Stimulated activated naive CD4-positive, alpha-beta T cell (primary cell): ENCODE measurements at places on chromosomes 12 and 14.

- DNase-seq: no peak
Observed at GRCh38 chr12:121138284-121138683, 5.6 kb downstream of the P2RX7 start.

DNA sequence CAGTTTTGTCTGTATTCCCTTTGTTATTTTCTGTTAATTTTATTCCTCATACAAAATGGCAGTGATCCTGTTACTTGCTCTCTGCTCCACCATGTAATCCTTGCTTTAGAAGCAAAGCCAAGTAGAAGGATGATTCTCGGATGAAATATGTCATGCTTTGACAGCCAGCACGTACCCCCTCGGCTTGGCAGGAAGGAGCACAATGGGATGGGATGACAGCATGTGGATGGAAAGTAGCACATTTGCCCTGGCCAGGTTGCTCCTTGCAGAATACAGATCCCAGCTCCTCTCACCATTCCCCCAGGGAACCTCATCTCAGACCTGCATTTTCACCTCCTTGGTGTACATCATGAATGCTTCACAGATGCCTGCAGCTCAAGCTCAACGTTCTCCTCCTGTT lies 35.1 kb upstream of the ATF1 start:
- no peak for DNase-seq

DNA sequence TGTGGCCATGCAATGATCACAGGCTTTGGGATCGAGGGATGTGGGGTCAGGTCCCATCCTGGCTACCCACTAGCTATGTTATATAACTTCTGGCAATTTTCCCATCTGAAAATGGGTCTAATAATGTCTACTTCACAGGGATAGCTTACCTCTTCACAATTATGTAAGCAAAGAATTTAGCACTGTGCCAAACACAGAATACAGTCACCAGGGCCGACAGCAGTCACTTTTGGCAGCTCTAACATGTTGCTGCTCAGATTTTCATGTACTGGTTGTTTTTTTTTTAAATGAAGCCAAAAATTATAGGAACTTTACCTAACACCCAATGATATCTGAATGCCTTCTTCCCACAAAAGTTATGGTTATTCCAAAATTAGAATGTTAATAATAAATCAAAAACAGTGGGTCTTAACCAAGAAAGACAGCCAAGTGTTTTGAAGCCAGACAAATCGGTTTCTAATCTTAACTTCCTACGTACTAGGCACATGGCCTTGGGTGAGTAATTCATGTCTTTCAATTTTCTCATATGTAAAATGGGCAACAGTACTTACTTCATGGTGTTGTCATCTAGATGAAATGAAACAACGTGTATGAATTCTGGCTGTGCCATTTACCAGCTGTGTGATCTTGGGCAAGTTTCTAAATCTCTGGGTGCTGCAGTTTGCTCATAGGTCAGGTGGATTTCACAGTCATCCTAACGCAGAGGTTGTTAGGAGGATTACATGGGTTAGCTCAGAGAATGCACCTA lies 13.0 kb upstream of the PCED1B start:
- no peak for DNase-seq

GRCh38 chr12:22755629-22756028 lies 130.7 kb downstream of the ETNK1 start:
- DNase-seq: no peak

DNA sequence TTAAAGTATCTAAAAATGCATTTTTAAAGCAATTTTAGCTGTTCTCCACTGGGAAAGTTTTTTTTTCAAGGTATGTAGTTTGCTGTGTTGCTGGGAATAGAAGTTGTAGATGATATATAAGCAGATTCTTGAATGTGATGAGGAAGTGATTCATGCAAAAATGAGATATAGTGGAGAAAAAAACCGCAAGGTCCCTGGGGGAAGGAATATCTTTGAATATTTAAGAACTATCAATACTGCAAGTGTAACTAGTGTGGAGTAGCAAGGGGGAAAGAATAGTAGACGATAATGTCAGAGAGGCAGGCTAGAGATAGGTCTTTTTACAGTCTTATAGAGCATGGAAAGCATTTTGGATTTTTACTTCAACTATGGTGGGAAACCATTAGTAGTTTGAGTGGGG lies 42.5 kb downstream of the PTCSC3 start:
- no peak for DNase-seq

DNA sequence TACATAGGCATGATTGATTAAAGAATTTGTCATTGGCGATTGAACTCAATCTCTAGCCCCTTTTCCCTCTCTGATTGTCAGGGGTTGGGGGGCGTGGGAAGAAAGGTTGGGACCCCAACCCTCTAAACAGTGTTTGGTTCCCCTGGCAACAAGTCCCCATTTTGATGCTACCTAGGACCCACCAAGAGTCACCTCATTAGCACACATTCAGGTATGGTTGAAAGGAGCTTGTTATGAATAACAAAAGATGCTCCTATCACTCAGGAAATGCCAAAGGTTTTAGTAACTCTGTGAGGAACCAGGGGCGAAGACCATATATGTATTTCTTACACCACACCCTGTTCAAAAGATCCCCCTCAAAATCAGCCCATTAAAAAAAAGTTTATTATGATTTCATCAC lies 14.3 kb downstream of the RNF212B start:
- no peak for DNase-seq

DNA sequence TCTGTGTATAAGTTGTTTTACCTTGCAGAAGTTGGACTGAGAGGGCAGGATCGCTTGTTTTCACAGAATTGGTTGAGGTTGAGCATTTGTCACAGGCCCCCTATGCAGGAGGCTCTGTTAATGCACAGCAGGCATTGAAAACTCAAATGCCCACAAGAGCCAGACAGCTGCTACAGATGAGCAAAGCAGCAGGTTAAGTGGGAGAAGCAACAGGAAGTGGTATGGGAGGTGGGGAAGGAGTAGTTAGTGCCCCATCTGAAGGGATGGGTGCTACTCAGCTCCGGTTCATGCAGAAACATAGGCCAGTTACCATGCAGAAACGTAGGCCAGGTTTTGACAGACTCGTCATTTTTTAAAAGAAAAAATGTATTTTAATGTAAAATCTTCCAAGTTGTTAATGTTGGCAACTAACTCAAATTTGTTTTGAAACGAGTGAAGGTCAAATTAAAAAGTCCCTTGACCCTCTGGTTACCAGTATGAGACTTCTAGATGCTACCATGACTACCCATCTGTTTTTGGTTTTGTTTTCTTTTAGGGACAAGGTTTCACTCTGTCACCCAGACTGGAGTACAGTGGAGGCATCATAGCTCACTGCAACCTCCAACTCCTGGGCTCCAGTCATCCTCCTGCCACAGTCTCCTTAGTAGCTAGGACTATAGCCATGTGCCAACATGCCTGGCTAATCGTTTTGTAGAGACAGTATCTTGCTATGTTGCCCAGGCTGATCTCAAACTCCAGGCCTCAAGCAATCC lies 84.7 kb upstream of the FRMD6 start:
- DNase-seq: no peak

DNA sequence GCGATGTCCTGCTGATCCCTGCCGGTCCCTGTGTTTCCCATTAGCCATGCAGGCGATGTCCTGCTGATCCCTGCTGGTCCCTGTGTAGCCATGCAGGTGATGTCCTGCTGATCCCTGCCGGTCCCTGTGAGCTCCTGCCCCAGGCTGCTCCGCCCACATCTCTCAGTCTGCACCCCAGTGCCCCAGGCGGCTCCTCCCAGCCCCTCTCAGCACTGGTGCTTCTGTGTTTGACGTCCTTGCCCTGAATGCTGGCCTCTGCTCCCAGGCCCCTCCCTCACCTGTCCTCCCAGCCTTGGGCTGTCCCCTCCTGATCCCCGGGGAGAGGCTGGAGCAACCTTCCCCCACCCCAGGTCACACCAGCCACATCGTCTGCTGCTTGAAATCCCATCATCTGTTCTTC lies 41.4 kb upstream of the TEX22 start:
- no peak for DNase-seq

GRCh38 chr14:21990116-21990515 lies 316.5 kb upstream of the OR4E1 start:
- DNase-seq: no peak

DNA sequence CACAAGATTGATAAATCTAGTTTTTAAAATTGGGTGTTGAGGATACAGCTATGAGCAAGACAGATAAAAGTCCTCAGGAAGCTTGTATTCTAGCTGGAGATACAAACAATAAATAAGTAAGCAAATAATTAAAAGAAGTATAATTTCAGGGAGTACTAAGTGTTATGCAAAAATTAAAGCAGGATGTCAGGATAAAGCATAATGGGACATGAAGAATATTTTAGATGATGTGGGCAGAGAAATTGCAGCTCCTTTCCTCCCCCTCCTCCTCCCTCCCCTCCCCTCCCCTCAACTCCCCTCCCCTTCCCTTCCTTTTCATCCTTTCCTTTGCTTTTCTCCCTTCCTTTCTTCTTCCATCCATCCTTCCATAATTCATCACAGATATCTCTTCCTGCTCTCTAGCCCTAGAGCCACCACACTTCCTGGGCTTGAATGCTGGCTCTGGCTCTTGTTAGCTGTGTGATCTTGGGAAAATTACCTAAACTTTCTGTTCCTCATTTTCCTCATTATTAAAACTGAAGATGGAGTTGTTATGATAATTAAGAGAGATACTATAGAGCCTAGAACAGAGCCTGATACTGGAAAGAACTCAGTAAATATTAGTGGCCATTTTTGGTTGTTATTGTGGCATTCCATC lies 323.9 kb downstream of the AACS start:
- DNase-seq: no peak

DNA sequence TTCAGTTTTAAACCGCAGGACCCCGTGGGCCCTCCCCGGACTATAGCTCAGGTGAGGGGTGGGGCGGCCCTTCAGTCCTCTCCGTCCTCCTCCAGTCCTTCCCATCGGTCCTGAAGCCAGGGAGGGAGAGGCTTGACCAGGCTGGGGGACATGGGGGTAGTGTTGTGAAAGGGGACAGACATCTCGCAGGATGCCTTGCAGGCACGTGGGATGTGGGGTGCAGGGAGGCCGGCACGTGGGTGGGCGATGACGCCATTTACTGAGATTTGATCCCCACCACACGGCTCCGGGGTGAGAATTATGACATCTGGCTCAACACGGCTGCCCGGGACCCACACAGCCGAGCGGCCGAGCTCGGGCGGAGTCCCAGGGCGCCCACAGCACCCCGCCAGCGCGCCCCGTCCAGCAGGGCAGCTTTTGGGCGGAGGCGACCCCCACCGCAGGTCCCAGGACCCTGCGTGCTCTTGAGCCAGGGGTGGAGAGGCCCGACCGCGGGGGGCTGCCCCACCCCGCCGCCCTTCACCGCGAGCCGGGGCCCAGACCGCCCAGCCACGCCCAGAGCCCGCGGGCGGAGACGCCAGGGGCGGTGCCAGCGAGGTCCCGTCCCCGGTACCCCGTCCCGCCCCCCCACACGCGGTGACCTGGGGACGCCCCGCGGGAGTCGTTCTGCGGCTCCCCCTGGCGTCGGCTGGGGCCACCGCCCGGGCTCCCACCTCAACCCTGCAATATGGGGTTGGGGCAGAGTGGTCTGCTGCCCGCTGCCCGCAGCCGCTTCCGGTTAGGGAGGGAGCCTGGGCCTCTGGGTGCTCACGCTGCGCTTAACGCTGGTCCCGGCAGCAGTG lies 3.3 kb upstream of the EXOC3L4 start:
- peak; percentile 33 for DNase-seq

DNA sequence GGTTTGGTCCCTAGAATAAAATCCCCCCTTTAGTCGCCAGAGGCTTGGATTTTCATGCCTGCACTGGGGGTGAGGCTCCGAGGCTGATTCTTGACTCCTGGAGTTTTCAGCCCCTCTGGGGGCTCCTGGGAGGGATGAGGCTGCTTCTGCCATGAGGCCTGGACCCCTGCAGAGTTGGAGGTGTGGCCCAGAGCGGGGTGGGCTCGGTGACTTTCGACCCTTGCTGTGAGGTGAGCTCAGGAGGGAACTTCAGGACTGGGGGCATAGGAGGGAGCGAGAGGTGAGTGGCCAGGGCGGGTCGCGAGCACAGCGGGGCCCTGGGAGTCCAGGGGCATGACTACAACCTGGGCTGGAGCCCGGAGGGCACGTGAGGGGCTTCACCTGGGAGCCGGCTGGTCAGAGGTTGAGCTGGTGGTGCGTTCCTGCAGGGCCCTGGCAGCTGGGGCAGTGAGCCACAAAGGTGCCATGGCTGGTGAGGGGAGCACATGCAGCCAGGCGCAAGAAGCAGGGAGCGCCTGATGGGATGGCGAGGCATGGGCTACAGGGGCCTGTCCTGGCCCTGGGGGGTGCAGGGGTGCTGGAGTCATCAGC lies 168.2 kb downstream of the KIF26A start:
- DNase-seq: no peak

GRCh38 chr12:45310627-45310968 lies 94.7 kb downstream of the ANO6 start:
- no peak for DNase-seq

DNA sequence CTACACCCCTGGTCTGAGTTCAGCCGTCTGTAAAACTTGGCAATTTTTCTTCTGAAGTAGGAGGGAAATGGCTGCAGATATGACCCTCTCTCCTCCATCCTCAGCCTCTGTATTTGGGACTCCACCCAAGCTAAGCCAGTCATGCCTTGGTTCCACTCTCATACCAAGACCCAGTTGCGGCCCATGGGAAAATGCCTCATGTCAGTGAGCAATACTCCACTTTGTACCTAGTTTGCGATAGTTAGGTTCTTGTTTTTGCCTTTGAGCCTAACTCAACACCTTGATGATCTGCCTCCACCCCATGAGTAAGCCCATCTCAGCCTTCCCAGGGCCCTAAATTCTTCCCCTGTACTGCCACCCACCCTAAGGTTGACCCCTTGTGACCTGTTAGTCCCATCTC lies 143.4 kb downstream of the HMGA2 start:
- DNase-seq: no peak

DNA sequence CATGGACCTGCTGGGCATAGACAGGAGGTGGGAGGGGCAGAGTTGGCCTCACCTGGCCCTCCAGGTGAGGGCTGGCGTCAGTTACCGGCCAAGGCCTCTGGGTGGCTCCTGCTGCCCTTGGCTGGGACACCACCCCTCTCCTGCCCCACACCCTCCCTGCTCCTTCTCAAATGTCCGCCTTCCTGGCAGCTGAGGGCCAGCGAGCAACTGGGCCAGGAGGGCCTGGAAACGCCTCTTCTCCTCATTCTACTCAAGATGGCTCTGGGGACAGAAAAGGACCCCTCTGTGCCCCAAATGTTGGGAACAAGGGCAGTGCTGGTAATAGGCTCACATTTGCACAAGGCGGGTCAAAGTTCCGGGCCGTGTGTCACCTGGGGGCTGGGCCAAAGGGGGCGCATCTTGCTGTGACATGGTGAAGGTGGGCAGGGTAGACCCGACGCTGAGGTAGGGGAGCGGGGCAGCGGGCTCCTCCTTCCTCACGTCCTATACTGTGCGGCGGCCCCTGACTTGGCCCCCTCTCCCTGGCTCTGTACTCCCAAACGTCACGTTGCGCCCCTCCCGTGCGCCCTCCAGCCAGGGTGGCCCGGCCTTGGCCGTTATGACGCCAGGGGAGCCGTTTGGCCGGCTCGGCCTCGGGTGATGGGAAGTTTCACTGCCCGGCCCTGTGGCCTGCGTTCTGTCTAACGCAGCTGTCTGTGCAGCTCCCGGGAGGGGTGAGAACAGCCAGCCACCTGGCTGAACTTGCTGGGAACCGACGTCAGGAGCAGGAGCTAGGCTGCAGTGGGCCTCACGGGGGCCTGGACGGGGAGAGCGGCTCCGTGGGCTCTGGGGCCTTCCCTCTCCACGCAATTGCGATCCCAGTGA lies 18.0 kb upstream of the DLK1 start:
- DNase-seq: no peak
